ENCODE measurements at places on chromosomes 1 and 21. TPM values are rescaled to one million over a fixed set of nuclear protein-coding genes. Genes with fewer than 3 reads are reported as not detected.

DISC1 gene
- 21.9 TPM for total RNA-seq

NMNAT2 gene
- total RNA-seq: 0.57 TPM

CRNN gene
- not detected for total RNA-seq

DNAH14 gene
- 6.5 TPM for total RNA-seq

RGS5 gene
- 14.9 TPM for total RNA-seq

ASAP3 gene
- total RNA-seq: 15.7 TPM

KCNE2 gene
- total RNA-seq: not detected

ETV3L gene
- total RNA-seq: not detected

WDR64 gene
- not detected for total RNA-seq

CFHR5 gene
- total RNA-seq: not detected

PKLR gene
- not detected for total RNA-seq

ROR1 gene
- total RNA-seq: 3.6 TPM

VWA5B1 gene
- not detected for total RNA-seq

INKA2 gene
- total RNA-seq: 5.6 TPM

PTPN22 gene
- under 0.01 TPM for total RNA-seq

Measured in vein endothelial cell (primary cell).